Cardiac atrium fibroblast (primary cell): ENCODE measurements at places on chromosomes 1 and 21. TPM values are rescaled to one million over a fixed set of nuclear protein-coding genes. Genes with fewer than 3 reads are reported as not detected.

Gene FNBP1L
- total RNA-seq, result 18.8 and 19.3 TPM in 2 replicates

Gene MYCL
- 0.54 and 0.81 TPM in 2 replicates for total RNA-seq

Gene ADORA1
- total RNA-seq, result not detected in 2 replicates

Gene PLA2G4A
- 65.4 and 67.5 TPM in 2 replicates for total RNA-seq

Gene ITLN1
- total RNA-seq, result 0.65 and 1.8 TPM in 2 replicates

Gene DPH2
- total RNA-seq, result 17.5 and 24.0 TPM in 2 replicates

Gene PLA2G2C
- total RNA-seq, result not detected in 2 replicates

Gene RNF2
- total RNA-seq, result 9.2 and 15.9 TPM in 2 replicates

Gene VHLL
- total RNA-seq, result not detected in 2 replicates

Gene OR2T2
- total RNA-seq, result not detected in 2 replicates

Gene CFHR5
- not detected in 2 replicates for total RNA-seq

Gene NTMT2
- not detected in 2 replicates for total RNA-seq

Gene TTLL10
- not detected in 2 replicates for total RNA-seq

Gene TNN
- not detected in 2 replicates for total RNA-seq

Gene MIXL1
- total RNA-seq, result not detected in 2 replicates

Gene RGS8
- not detected in 2 replicates for total RNA-seq

Gene OR2L5
- total RNA-seq, result not detected in 2 replicates

Gene CLCA4
- not detected in 2 replicates for total RNA-seq

Gene OPTC
- total RNA-seq, result not detected in 2 replicates

Gene WNT2B
- 0.18 and 1.3 TPM in 2 replicates for total RNA-seq

Gene LIPI
- not detected in 2 replicates for total RNA-seq

Gene TMEM54
- total RNA-seq, result 18.8 and 25.4 TPM in 2 replicates
